ENCODE measurements at places on chromosomes 4 and X.

GRCh38 chrX:96791559-96791958, 92.1 kb upstream of the RPA4 start:
- DNase-seq: no peak

DNA sequence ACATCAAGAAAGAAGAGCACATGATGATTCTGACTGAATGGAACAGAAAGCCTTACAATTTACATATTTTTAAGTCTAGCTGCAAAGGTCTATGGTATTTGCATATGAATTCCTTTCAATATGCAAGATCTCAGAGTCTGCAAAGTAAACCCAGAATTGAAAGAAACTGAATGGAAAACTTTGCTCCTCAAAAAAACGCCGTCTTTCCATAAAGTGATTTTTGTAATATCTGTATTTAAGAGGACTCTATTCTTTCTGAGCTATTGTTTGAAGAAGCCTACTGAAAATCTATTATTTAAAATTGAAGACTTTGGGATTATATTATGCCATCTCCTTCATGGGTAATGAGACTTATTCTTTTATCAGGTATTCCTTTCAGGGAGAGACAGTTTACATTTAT, 1894.4 kb downstream of the STIM2 start:
- DNase-seq: no peak

GRCh38 chr4:106430797-106431196, 62.2 kb upstream of the GIMD1 start:
- DNase-seq: no peak

DNA sequence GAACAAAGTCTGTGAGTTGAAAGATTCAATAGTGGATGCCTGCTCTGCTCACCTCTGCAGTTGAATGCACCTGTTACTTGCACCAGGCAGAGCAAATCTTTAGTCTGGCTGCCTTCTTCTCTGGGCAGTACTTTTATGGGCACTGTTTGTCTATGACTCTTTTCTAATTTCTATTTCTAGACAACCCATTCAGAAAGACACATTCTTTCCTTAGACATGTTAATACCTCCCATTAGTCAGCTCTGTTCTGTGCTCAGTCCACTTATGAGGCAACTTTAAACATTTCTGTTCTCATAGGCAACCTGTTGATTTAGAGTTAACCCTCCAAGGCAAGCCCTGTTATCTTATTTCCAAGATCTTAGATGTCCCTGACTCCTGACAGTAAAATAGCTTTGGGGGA, 108.9 kb downstream of the SYNPO2 start:
- DNase-seq: no peak

DNA sequence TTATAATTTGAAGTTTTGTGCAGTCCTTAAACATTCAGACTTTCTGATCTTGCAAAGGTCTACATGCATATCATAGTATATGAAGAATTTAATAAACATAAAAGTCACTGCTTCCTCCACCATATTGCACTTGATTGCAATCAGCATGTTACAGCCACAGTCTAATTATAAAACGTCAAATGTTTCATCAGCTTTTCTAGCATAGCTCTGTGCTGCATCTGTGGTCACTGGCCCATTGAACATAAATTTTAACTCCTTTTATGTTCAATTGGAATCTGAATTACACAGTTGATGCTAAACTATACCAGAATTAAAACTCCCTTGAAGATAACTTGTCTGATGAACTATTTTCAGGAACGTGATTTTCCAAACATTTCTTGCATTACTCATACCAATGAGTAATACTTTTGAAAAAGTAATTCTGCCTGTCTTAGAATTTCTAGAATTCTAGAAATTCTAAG, 329.1 kb downstream of the GALNTL6 start:
- DNase-seq: no peak

GRCh38 chr4:48688953-48689352, 91.1 kb downstream of the FRYL start:
- DNase-seq: no peak

- no peak for DNase-seq
These were observed 294.6 kb upstream of the STS start for GRCh38 chrX:6852869-6853268.

- DNase-seq: no peak
These were observed 151.6 kb downstream of the ARSF start for GRCh38 chrX:3192835-3193234.

- no peak for DNase-seq
These were observed 845.2 kb downstream of the PCDH18 start for GRCh38 chr4:136687118-136687517.
